ENCODE measurements at places on chromosomes 11 and 22.
A peak's percentile ranks its signal among the peaks of the same experiment; 100 is the strongest.

DNA sequence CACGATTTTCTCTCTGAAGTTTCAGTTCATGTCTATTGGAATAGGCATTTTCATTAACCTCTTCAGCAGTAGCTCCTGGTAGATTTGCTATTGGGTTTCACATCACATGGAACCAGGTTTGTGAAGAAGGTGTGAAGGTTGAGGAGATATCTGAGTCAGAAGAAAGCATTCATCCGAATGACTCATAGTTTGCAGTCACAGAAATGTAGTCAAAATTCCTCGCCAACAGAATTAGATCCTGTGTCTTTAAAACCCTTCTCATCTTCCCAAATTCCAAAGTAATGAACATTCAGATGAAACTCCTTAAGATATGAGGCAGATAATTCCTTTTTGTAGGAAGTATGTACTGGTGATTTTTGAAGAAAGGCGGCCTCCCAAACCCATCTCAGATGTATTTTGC lies 125.0 kb upstream of the LARGE1 start:
- no peak for DNase-seq

DNA sequence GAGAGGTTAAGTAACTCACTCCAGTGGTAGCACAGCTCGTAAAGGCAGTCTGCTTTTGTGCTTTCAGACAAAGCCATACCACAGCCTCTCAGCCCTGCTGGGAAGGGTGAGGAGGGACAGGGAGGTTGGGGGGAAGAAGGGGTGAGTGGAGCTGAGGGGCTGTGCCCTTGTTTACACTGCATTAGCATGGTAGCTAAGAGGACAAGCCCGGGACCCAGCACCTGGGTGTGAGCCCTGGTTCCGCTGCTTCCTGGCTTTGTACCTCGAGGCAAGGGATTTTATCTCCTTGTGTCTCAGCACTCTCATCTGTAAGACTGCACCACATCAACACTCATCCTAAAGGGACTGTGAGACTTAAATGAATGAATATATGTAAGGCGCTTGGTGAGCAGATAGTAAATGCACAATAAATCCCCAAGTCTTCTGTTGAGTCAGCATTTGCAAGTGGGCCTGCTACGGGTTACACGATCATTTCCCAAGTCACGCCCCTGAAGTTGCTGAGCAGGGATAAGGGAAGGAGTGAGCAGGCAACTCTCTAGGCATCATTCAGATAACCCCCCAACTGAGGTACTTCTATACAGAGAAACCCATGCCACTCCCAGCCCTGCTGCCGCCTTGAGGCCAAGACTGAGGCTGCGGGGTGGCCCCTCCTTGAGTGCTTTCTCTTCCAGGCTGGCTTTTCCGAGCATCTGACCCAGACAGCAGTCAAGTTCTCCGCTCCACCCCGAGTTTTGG lies 7.5 kb downstream of the RASD2 start:
- DNase-seq = no peak

DNA sequence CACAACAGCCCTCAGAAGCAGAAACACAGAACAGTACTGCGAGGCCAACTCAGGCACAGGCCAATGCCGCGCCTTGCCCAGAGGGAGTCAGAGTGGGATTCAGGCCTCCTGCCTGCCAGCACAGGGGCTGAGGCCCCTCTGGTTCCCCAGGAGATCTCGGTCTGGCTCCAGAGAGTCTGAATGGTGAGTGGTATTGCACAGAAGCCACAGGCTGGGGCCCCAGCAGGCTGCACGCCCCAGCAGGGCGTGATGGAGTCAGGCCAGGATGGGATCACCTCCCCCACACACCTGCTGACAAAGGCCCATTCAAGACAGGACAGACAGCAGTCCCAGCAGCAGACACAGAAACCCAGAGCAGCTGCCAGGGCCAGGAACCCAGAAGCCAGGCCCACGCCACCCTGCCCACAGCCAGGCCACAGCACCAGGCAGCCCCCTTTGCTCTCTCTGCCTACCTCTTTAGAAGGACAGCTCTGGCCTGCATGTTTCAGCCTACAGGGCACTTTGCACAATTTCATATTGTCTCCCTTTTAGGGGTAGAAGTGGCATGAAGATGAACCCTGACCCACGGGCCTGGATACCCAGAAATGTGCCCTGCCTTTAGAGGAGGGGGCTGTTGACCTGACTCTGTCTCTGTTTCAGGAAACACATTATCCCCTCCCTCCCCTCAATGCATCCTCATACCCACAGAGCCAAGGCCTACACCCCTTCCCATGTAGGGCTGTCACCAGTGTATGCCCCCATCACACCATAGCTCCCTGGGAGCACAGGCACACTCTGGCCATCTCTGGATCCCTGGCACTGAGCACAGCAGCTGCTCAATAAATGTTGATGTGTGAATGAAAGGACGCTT lies 6.1 kb downstream of the FXYD6 start:
- no peak for DNase-seq

- DNase-seq = no peak
Measured at GRCh38 chr11:3831378-3832239, 9.2 kb downstream of the RHOG start.

DNA sequence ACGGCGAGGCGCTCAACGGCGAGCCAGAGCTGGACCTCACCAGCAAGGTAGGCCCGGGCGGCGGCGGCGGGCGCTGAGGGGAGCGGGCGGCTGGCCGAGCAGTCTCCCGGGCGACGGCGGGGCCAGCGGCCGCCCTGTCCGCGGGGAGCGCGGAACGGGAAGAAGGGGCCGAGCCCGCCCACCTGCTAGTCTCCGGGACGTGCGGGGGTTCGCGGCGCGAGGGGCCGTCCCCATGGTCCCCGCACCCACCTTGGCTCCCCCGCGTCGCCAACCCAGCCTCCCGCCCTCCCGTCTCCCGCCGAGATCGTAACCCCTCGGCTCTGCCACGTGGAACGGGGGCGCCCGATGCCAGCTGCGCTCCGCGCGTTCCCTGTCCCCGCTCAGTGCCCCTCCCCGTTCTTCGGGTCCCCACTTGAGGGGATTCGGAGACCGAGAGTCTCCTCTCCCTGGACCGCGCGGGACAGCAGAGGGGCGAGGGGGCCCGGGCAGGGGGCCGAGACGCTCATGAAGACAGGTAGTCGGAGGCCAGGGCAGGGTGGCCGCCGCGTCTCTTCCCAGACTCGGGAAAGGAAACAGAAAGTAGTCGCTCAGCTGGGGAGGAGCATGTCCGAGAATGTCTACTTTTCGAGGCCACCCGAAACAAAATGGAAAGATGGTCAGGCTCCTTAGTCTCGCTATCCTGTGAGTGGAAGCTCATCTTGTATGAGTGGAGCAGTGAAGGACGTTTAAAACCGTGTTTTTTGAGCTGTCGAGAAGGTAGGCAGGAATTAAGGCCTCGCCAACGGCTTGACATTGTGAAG lies 557 bp downstream of the GTPBP1 start:
- peak; percentile 26 for DNase-seq

DNA sequence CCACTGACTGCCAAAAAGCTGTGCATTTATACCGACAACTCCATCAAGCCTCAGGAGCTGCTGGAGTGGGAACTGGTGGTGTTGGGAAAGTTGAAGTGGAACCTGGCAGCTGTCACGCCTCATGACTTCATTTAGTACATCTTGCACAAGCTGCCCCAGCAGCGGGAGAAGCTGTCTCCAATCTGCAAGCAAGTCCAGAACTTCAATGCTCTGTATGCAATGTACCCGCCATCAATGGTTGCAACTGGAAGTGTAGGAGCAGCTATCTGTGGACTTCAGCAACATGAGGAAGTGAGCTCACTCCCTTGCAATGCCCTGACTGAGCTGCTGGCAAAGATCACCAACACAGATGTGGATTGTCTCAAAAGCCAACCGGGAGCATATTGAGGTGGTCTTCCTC lies at the start of gene SLC22A25:
SLC22A25 (minus strand) TSS at position 67 of the 400 bp plus-strand sequence. CDS start 13,947 bp downstream, outside the sequence.
- DNase-seq = no peak

- DNase-seq = no peak
Measured at GRCh38 chr11:43537833-43538615, 142.5 kb upstream of the HSD17B12 start.

- DNase-seq = no peak
Measured at GRCh38 chr11:116145187-116145865, 627.5 kb downstream of the BUD13 start.

DNA sequence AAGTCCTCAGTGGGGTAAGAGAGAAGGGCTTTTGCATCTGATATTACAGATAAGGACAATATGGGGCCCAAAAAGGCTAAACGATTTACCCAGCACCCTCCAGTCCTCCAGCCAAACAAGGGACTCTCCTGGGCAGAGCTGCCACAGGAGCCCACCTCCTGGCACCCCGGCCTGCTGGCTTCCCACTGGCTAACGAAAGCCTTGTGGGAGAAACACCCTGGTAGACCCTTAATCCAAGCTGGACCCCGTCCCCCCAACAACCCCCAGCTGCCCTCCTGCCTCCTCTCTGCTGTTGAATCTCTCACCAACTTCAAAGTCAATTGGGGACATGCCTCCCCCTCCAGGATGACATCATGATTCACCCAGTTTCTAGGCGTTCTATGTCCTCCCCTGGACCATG lies 10.8 kb downstream of the C1QTNF6 start:
- DNase-seq = no peak

DNA sequence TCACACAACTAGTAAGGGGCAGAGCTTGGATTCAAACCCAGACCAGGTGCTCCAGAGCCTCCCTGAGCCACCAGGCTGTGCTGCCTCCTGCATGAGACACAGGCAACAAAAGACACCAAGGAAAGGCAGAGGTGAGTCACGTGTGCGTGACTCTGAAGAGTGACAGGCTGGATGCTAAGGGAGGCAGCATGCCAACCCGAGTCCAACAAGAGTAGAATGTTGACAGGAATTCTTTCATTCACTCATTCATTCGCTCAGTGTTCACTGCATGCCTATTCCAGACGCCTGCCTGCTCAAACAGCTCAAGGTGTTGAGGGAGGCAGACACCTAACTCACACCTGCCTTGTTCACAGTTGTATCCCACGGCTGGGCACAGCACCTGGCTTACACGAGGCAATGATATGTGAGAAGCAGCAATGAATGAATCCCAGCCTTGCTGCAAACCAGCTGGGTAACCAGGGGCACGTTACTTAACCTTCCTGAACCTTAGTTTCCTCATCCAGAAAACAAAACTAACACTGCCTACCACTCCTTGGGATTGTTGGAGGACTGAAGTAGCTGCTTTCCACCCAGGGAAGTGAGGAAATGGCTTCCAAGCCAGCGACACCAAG lies 73.8 kb upstream of the ARFGAP3 start:
- DNase-seq = peak; percentile 69

- no peak for DNase-seq
Measured at GRCh38 chr11:72493426-72494108, 59.2 kb upstream of the CLPB start.

DNA sequence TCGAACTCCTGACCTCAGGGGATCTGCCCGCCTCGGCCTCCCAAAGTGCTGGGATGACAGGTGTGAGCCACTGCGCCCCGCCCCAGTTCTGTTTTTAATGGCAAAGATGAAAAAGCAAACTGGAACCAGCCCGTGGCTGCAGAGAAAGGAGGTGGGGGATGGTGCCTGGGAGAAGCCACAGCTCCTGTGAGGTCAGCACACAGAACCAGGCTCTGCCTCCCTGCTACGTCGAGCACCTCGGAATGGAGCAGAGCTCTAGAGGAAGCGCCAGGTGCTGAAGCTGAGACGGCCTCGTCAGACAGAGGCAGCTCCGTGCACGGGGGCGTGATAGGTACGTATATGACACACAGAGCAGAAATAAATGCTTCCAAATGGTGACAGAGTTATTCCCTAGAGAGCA lies 8.5 kb downstream of the DRD4 start:
- DNase-seq = no peak

- DNase-seq = peak; percentile 55
Measured at GRCh38 chr11:13238879-13239514, 38.6 kb upstream of the BMAL1 start.

DNA sequence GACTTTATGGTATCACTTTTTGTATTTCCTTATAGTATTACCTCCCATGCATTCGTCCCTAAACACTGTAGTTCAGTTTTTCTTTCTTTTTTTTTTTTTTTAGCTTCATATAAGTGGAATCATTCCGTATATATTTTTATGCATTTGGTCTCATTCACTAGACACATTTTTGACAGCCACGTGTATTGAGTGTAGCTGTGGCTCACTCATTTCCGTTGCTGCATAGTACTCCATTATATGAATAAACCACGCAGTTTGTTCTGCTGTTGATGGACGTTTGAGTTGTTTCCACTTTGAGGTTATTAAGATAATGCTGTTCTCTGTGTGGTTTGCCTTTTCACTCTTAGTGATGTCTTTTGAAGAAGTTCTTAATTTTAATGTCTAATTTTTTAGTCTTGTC lies 8.4 kb downstream of the APLP2 start:
- DNase-seq = no peak

DNA sequence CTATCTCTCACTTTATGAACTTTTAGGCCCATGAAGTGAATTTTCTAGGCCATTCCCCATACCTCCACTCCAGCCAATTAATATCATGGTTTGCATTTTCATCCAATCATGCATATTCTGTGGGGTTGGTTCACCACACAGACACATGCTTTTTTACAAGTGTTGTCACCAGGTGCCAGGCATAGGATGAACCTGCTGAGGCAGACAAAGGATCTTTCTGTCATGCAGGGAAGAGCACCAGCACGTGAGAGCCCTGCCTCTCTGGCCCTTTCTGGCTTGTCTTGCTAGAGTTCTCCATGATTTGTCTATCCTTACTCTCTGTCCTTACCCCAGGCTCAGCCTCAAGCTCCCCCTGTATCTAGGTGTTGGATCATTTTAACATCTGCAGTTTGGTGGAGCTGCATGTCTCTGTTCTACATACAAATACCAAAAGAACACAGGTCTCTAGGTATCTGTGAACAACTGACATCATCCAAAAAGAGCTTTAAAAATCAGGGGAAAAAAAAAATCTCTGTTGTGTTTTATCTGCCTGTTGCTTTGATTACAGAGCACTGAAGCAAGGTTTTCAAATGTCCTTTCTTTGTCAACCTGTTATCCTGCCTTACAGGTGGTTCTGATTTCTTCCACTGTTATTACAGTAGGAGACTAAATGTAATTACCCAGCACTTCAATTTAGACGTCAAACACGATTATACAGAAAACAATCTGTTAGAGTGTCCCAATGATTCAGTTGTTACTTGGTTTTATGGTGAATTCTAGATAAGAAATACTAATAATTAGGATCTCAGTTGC lies 58.4 kb upstream of the GRAMD1B start:
- DNase-seq = no peak

GRCh38 chr11:73239571-73240189 lies 21.6 kb downstream of the P2RY2 start:
- DNase-seq = no peak

DNA sequence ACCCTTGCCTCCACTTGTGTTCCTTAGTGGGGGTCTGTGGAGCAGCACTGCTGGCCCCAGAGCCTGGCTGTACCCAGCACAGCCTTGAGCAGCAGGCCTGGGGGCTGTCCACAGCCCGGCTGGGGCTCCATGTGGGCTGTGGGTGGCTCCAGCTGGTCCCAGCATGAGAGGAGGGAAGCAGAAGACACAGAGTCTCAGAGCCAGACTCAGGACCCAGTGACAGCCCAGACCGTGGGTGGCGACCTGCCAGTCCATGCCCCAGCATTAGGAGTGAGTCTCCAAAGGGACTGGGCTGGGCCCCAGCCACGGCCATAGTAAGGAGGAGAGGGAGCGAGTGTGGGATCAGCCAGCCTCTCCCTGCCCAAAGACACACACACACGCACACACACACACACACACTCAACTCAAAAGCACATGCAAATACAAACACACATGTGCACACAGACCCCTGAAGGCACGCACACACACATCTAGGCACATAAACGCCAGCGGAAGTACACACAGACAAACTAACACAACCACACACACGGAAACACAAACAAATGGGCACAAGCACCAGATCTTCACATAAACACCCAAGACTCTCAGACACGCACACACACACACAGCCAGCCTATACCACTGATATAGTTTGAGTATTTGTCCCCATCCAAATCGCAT lies 16.7 kb upstream of the LRRC10B start:
- DNase-seq = no peak

All from fibroblast of skin of right biceps (primary cell).